ENCODE measurements at places on chromosomes 2 and 18.

- DNase-seq = no peak
Observed at GRCh38 chr18:79917169-79917852, 34.1 kb downstream of the SLC66A2 start.

- no peak for DNase-seq
Observed at GRCh38 chr2:153891051-153891450, 19.3 kb downstream of the GALNT13 start.

- DNase-seq = no peak
Observed at GRCh38 chr2:52414561-52415295, 1352.9 kb upstream of the CHAC2 start.

- no peak for DNase-seq
Observed at GRCh38 chr2:240558236-240558761, 511 bp upstream of the ANKMY1 start.

GRCh38 chr2:143469323-143469722 is 340.1 kb downstream of the ARHGAP15 start:
- DNase-seq = no peak

GRCh38 chr2:120647487-120647886 is 88.2 kb upstream of the GLI2 start:
- no peak for DNase-seq

DNA sequence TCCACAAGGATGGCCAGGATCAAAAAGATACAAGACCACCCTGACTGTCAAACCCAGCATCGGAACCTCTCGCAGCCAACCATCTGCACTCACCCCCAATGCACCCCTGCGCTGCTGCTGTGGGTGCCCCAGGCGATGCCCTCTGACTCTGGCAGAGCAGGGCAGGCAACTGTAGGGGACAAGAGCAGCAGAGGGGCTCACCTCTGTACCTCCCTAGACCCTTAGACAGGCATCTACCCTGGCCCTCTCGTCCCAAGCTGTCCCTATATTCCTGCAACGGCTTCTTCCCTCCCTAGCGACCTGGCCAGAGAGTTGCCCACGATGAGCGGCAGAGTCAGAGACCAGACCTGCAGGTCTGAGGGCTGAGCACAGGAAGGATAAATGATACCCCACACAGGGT is 128.2 kb downstream of the HDAC4 start:
- DNase-seq = no peak

DNA sequence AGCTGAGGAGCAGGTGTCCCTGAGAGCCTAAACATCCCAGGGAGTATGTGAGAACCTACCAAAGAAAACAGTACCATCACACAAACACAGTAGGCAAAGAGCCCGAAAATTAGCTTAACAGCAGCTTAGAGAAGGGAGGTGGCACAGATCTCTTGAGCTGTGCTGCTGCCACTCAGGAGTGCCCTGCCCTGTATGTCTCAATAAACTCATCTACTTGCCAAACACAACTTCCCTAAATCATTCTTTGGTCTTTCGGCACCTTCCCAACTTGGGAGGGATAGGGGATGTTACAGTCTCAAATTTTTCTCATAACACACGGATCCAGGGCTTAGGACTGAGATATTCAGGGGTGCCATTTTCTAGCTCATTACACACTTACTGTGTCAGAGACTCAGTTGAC is 45.3 kb upstream of the C1D start:
- DNase-seq = no peak

- DNase-seq = no peak
Observed at GRCh38 chr2:24875272-24875671, 44.8 kb downstream of the ADCY3 start.

GRCh38 chr2:177599139-177599688 is 206.6 kb downstream of the AGPS start:
- DNase-seq = no peak

DNA sequence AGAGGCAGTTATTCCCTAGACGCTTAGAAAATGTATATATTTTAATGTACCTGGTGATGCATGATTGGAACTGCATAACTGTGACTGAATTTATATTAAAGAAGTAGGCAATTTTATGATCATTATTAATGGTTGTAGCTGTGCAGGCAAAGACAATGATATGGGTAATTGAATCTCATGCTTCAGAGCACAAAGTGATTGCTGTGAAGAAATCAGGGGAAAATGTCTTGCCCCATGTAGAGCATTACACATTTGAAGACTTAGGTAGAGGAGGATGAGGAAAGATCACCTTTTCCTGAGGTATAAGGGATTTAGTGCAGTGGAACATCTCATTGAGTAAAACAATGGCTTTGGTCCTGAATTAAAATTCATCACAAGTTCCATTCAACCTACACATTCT is 246.8 kb upstream of the DCC start:
- no peak for DNase-seq

GRCh38 chr18:25039781-25040180 is 312.2 kb downstream of the ZNF521 start:
- no peak for DNase-seq

DNA sequence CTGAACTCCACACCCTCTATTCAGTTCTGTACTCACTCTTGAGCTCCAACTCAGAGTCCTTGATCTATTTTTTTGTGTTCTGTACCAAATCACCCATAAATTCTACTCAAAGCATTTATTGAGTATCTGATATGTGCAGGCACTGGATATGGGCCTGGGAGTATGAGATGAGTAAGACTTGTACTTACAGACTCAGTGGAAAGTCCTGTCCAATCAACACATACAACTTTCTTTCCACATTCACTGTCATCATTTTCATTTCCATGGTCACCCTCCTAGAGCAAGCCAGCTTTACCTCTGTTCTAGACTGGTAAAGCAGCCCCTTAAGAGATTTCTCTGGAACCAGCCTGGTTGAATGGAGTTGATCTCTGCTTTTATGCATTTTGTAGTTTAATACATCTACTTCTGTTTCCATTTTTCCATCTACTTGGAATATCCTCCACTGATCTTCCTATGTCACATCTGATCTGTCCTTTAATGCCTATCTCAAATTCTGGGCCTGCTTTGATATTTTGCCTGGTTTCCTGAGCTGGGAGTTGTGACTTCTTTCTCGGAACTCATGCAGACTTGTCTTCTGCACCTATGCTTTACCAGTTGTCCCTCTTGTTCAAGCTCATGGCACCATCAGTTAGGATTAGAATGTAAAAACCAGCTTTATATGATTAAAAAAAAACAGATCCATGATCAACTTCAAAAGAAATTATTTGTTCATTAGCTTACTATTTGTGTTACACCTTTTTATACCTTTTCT is 96.9 kb upstream of the GLS start:
- no peak for DNase-seq

DNA sequence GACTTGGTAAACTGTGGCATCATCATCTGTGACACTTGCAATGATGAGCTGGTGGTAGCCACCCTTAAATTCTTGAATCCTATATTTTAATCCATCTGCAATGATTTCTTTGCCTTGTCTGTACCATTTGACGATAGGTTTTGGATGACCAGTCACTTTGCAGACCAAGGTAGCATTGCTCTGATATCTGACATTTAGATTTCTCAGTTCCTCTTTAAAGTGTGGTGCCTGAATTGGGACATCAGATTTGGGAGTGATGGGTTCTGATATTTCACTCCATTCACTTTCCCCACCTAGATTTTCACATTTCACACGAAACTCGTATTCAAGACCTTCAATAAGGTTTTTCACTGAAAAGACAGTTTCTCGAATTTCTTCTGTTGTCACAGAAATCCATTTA is 55.8 kb downstream of the PLEKHA3 start:
- no peak for DNase-seq

DNA sequence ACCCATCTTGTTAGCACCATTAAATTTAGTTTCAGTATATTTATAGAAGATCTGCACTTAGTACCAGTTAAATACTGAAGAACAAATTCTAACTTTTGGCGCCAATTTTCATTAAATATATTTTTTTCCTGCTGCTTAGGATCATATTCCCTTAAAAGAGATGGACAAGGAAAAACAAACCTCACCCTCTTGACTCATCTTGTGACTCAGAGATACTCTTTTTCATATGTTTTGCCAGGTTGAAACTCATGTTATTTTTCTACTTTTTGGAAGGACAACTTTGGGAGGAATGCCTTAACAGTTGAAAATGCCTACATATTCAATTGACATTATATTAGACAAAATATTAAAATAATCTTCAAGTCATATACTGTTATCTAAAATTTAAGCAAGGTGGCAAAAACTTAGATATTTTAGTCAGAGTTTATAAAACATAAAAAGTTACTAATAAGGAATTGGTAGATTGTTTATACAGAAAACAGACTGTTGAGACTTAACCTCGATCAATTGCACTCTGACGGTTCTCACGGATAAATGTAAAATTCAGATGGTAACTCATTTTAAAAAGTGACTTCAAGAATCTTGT is 36.2 kb downstream of the PNO1 start:
- DNase-seq = no peak

GRCh38 chr2:80322311-80322920 is 17.9 kb upstream of the LRRTM1 start:
- no peak for DNase-seq

DNA sequence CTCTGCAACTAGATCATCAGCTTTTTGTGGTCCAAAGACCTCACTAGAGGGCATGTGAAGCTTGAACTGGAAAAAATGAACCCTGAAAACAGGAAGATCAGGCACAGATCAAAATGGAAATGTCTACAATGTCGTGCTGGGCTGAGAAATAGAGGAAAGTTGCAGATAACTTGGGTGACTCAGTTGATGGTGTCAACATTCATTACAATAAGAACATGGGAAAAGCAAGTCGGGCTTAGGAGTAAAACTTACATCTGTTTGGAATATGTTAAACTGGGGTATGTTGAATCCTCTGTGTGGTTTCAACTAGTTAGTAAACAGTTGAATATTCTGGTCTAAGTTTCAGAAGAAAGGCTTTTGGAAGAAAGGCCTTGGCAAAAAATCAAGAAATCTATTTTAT is 940.4 kb downstream of the ERBB4 start:
- DNase-seq = no peak

- DNase-seq = no peak
Observed at GRCh38 chr2:1483551-1483950, 70.3 kb downstream of the TPO start.

GRCh38 chr2:1654696-1655374 is 89.5 kb downstream of the PXDN start:
- DNase-seq = no peak

DNA sequence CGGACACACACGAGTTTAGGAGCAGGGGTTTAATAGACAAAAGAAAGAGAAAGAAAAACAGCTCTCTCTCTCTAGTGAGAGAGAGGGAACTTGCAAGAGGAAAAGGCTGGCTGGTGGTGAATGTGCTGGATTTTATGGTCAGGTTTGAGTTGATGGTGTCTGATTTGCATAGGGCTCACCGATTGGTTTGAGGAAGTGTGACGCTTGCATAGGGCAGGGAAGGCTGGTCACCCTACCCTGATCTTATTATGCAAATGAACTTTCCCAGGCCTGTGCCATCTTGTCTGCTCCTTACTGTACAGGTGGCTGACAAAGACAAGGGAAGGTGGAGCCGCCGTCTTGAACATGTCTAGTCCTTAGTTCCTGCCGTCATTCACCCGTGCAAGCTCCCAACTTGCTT is 408.9 kb downstream of the RIT2 start:
- no peak for DNase-seq

DNA sequence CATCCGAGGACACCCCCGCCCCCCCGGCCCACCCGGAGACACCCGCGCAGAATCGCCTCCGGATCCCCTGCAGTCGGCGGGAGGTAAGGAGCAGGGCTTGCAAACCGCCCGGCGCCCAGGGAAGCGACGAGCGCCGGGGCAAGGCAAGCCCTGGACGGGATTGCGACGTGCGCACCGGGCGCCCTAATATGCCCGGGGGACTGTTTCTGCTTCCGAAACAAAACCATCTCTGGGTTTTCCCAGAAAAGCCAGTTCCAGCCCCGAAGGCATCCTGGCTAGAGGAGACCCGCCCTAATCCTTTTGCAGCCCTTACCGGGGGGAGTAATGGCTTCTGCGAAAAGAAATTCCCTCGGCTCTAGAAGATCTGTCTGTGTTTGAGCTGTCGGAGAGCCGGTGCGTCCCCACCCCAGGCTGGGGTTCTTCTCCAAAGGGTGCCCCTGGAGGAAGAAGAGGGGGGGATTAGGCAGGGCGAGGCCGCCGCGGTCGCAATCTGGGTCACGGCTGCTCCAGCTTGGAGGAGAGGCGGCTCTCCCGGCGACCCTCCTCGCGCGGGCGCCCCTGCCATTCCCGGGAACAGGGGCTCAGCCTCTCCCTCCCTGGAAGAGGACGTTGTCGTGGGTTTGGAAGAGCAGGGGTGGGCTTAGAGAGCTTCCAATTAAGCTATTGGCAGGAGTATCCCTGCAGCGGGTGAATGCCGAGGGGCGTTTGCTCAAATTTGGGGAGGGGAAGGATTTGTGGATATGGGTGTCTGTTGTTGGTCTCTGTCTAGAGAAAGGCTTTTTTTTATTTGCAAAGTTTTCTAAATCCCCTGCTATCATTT is 521 bp downstream of the MYCN start:
- DNase-seq = no peak

GRCh38 chr2:47026748-47027534 is 111.3 kb upstream of the MCFD2 start:
- no peak for DNase-seq

- no peak for DNase-seq
Observed at GRCh38 chr2:111159641-111160040, 38.9 kb downstream of the BCL2L11 start.

DNA sequence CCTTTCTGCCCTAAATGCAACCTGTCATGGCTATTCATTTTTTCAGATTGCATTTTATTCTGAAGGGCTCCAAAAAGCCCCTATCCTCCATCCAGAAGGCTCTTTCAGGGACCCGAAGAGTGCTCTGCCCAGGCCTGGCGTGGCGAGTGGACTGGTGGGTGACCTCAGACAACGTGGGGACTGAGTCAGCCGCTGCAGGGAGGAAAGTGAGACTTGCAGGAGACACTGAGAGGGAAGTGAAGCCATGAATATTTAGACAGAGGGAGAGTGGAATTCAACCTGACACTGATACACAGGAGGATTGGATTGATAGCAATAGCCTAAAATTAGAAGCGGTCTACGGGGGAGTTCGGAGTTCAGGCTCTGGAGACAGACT is 63.6 kb upstream of the SIX2 start:
- DNase-seq = no peak

- DNase-seq = no peak
Observed at GRCh38 chr2:529424-529823, 147.8 kb downstream of the TMEM18 start.

DNA sequence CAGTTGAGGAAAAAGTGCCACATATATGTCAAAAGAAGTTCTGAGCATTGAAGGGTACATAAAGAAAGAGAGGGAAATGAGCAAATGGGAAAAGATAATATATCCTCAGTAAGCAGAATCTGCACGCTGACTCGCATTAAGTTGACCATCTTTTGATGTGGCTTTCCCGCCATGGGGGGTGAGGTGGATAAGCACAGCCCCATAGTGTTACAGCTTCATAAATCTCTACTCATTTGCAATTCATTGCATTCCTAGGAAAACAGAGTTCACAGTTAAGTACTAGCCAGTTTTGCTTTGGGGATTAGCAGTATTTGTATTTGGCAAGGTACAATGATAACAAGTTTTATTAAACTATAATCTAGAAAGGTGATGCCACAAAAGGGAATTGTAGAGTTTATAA is 814.2 kb downstream of the LRP1B start:
- DNase-seq = no peak

DNA sequence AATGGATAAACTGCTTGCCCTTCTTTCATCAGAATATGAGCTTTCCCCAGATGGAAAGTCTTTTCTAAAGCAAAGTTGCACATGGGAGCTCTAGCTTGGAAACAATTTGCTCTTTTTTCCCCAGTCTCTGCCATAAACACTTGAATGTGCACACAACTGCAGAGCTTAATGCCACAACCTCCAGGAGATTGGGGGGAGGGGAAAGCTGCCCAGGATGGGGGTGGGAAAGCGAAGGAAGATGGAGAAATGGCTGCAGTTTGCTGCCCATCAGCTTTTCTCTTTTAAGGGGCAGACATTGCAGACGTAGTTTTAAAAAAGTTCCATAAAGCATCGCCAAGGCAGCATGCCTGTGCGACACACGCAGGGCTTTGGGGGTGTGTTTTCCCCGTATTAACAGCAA is 1.5 kb downstream of the ACKR3 start:
- DNase-seq = no peak
